ACHN (cell line): ENCODE measurements at places on chromosomes 4 and X.

- no peak for DNase-seq
Observed at GRCh38 chr4:108359986-108360681, 191.4 kb upstream of the LEF1 start.

DNA sequence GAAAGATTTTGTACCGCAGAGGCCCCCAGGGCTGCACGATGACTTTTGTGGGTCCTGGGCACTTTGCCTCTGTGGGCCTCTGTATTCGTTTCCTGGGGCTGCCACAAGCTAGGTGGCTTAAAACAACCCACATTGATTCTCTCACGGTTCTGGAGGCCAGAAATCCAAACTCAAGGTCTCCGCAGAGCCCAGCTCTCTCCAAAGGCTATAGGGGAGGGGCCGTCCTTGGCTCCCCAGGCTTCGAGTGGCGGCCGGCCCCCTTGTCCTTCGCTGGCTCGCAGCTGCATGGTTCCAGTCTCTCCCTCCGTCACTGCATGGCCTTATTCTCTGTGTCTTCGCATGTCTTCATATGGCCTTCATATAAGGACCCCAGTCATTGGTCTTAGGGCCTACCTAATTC is 241.2 kb downstream of the EVC2 start:
- DNase-seq, result no peak

GRCh38 chrX:74923942-74924448 is 1.3 kb downstream of the NEXMIF start:
- no peak for DNase-seq

DNA sequence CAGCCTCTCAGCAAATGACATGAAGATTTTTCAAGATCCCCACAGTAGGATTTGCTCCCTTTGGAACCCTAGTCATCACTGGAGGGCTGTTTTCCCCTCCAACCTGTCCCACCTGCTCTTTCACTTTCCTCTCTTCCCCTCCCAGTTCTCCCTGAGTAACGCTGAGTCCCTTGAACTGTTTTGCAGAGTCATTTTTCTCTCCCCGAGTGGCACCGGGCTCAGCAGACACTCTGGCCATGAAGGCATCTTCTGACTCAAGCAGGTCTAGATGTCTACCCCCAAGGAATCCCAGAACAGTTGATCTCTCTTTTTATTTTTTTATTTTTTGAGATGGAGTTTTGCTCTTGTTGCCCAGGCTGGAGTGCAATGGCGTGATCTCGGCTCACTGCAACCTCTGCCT is 52.2 kb downstream of the HTRA3 start:
- DNase-seq, result no peak

DNA sequence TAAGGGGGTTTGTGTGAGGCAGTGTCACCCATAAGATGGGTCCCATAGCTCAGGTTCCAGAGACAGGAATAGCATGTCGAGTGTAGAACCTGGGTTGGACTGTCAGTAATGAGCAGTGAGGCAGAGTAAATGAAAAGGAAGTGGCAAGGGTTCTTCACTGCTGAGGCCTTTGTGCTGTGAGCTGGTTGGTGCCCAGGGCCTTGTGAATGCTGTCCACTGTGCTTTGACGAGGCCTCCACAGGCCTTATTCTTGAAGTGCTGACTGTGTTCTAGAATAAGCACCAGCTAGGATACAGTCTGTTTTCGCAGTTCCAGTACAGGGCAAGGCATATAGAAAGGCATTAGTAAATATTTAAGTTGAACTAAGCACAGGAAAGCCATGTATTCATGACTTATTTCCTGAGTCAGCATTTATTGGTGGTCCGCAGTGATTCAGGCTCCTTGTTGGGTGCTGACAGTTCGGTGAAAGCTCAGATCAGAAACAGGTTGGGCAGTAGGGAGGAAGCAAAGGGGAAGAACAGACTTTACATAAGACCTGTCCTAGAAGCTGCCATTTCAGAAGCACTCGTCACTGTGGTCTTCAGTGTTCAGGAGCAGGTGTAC is 25.6 kb upstream of the TADA2B start:
- DNase-seq, result no peak

- DNase-seq, result no peak
Observed at GRCh38 chr4:182745237-182745636, 171.9 kb downstream of the DCTD start.
